ENCODE measurements at places on chromosomes 2 and 18. TPM values are rescaled to one million over a fixed set of nuclear protein-coding genes. Genes with fewer than 3 reads are reported as not detected.

DNA sequence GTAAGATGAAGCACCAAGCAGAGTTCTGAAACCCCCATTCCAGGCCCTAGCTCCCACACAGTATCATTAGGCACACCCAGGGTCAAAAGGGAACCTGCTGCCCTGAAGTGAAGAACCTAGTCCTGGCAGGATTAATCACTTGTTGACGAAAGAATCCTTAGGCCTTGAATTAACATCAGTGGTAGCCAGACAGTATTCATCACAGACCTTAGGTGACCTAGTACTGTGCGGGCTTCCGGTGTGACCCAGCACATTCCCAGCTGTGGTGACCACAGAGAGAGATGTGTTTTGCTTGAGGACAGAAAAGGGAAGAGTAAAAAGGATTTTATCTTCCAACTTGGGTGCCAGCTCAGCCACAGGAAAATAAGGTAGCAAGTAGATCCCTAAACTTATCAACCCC, 1071.4 kb upstream of the FAM98A start:
- DNase-seq, result no peak
- no peaks in the 10 kb centered on the region for H3K36me3 ChIP-seq
- no peak overlapping the region for H3K27ac ChIP-seq
- no peaks in the 10 kb centered on the region for H3K4me1 ChIP-seq
- H3K27me3 ChIP-seq, result no peaks in the 10 kb centered on the region
- H3K4me3 ChIP-seq, result no peak overlapping the region

GRCh38 chr2:43402452-43402937, 176.1 kb upstream of the ZFP36L2 start:
- H3K27me3 ChIP-seq, result no peaks in the 10 kb centered on the region
- no peak for DNase-seq
- H3K27ac ChIP-seq, result no peak overlapping the region
- no peaks in the 10 kb centered on the region for H3K4me1 ChIP-seq
- no peak overlapping the region for H3K4me3 ChIP-seq

GRCh38 chr18:76195601-76196000, 299.4 kb downstream of the ZNF516 start:
- no peak for DNase-seq
- no peak overlapping the region for H3K4me3 ChIP-seq
- no peak overlapping the region for H3K27ac ChIP-seq

DNA sequence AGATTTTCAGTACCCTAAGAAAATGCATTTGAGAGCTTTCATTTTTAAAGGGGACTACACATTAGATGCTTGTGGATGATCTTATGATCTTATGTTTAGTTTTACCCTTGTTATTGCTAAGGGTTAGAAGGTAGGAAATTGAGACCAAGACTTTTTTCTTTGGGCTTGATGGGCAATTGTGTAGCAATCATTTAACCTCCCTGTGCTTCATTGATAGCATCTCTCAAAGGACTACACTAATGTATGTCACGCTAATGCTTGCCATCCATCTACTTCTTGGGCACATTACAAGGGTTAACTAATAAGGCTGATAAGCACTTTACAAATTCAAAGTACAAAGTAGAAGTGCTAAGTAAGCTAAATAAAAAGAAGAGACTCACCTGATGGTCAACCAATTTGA, 189.3 kb upstream of the LRP1B start:
- no peak overlapping the region for H3K27ac ChIP-seq
- no peaks in the 10 kb centered on the region for H3K36me3 ChIP-seq
- DNase-seq, result no peak
- no peaks in the 10 kb centered on the region for H3K27me3 ChIP-seq

DNA sequence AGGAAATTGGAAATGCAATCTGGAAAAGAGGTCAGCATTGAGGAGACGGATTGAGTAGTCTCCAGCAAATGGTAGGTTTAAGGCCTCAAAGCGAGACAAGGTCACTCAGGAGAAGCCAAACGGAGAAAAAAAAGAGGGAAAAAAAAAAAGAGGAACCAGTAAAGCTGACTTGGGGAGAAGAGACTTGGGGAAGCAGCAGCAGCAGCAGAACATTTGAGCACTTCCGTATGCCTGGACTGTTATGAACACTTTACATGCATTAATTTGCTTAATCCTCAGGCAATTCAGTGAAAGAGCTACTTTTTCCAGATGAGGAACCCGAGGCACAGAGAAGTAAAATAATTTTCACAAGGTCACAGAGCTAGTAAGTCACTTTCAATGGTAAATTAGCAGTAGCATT, 81.3 kb downstream of the OSBPL6 start:
- no peak overlapping the region for H3K4me3 ChIP-seq
- H3K36me3 ChIP-seq, result no peaks in the 10 kb centered on the region
- peak; percentile 7 for DNase-seq
- peaks cover 3% of the 10 kb centered on the region for H3K27me3 ChIP-seq
- no peaks in the 10 kb centered on the region for H3K4me1 ChIP-seq

DNA sequence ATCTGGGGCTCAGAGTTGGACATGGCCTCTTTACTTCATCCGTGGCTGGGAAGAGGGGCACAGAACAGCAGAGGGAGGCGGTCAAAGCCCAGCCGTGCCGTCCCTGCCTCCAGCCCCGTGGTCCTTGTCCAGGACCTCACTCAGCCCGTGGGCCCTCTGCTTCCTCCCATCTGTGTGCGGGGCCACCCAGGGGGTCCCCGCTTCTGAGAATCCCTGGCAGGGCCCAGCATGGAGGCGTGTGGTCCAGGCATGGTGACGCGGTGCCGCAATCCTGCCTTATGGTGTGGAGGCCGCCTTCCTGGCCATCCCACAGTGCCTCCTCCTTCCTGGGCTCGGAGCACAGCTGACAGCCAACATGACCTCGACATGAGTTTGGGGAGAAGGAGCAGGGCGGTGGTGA, 232.6 kb downstream of the FAM210A start:
- peaks cover 36% of the 10 kb centered on the region for H3K36me3 ChIP-seq
- H3K4me1 ChIP-seq, result no peaks in the 10 kb centered on the region
- H3K27me3 ChIP-seq, result no peaks in the 10 kb centered on the region

DNA sequence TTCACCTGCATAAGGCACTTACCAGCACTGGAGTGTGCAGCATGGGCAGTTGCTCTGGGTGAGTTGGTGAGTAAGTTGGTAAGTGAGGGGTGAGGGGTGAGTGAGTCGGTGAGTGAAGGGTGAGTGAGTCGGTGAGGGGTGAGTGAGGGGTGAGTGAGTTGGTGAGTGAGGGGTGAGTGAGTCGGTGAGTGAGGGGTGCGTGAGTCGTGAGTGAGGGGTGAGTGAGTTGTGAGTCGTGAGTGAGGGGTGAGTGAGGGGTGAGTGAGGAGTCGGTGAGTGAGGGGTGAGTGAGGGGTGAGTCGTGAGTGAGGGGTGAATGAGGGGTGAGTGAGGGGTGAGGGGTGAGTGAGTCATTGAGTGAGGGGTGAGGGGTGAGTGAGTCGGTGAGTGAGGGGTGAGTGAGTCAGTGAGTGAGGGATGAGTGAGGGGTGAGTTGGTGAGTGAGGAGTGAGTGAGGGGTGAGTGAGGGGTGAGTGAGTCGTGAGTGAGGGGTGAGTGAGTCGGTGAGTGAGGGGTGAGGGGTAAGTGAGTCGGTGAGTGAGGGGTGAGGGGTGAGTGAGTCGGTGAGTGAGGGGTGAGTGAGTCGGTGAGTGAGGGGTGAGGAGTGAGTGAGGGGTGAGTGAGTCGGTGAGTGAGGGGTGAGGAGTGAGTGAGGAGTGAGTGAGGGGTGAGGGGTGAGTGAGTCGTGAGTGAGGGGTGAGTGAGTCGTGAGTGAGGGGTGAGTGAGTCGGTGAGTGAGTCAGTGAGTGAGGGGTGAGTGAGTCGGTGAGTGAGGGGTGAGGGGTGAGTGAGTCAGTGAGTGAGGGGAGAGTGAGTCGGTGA, 17.1 kb downstream of the THAP4 start:
- H3K36me3 ChIP-seq, result no peaks in the 10 kb centered on the region
- H3K27ac ChIP-seq, result no peak overlapping the region
- H3K4me1 ChIP-seq, result peaks cover 26% of the 10 kb centered on the region
- no peak overlapping the region for H3K4me3 ChIP-seq

FOXI3 gene
- not detected for total RNA-seq

LHCGR gene
- not detected for total RNA-seq

LYPD1 gene
- not detected for total RNA-seq
